ENCODE measurements at places on chromosomes 6 and 20.

- no peak for DNase-seq
Measured at GRCh38 chr20:58135441-58136148, 92.9 kb downstream of the ANKRD60 start.

- peak; percentile 72 for DNase-seq
Measured at GRCh38 chr6:25138233-25138933, 140.8 kb upstream of the CARMIL1 start.

- no peak for DNase-seq
Measured at GRCh38 chr6:91094341-91094740, 507.5 kb upstream of the MAP3K7 start.

- no peak for DNase-seq
Measured at GRCh38 chr20:1800180-1800579, 95.0 kb upstream of the SIRPA start.

GRCh38 chr6:10521104-10521808 lies at the start of gene GCNT2:
TSS of gene GCNT2 (plus strand) at chr6:10521351. CDS start at chr6:10528912, 7,561 bp downstream.
- DNase-seq: peak; percentile 43

- no peak for DNase-seq
Measured at GRCh38 chr6:131418441-131418840, 154.6 kb upstream of the ARG1 start.

GRCh38 chr6:55937951-55938690 lies 62.7 kb upstream of the BMP5 start:
- no peak for DNase-seq

DNA sequence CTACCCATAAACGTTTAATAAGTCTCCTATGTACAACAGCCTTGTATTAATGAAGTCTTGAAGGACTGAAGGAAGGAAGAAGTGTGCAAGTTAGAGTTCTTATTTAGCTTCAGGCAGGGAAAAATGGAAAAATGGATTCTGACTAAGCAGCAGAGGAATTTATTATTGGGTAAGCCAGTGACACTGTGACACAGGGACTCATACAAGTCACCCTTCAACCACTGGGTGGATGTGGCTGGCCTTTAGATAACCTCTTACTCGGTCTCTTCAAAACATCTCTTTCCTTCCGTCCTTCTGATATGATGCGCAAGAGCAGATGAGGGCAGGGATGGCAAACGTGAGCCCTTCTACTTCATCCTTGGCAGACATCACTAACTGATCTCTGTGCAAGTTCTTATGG lies 145.6 kb downstream of the DHX35 start:
- DNase-seq: no peak

GRCh38 chr6:73123632-73124329 lies 101.5 kb downstream of the KHDC1L start:
- no peak for DNase-seq

DNA sequence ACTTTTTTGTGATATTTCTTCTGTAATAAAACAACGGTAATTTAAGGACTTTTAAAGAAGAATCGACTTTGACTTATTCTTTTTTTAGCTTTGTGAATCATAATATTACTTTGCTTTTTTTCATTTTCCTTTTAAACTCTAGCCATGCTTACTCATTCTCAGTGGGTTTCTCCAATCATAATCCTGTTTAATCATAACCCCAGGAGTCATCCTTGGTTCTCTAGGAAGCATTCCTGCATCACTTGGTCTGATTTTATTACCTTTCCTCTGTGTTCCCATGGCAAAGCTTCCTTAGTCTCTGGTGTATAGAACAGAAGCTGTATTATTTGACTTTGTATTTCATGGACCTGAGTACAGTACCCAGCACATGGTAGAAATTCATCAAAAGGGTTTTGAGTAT lies 223.5 kb downstream of the CDKAL1 start:
- DNase-seq: no peak

DNA sequence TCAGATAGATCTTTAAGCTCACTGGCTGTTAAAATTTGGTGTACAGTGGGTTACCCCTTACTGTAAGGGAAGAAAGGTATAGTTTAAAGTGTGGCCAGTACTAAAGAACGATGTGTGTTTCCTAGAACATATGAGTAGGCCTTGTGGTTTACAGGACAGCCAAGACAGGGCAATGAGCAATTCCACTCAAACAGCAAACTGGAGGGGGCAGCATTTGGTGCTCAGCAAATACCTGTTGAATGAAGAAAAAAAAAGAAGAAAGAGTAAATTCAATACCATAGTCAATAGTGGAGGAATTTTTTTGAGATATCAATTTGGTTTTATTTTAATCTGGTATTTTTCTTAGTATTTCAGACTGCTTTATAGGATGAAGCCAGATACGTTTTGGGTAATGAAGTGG lies 3.8 kb upstream of the NCOA5 start:
- DNase-seq: no peak

GRCh38 chr20:10466325-10466724 lies 31.2 kb downstream of the SLX4IP start:
- no peak for DNase-seq

DNA sequence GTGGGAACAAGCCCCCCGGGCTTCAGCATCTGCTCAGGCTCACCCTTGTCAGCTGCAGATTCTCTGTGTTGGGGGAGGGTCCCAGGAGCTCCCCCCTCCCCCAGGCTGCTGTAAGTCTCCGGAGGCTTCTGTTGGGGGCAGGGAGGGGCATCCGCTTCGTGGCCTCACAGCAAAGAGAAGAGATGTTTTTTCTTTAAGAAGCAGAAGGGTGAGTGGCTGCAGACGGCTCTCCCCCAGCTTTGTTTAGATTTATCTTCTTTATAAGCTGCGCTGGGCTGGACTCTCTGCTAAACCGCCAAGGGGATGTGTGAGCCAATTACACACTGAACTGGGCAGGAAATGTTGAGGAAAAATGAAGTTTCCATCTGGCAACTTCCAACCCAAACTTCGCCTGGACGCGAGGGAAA lies 48.7 kb upstream of the GATA5 start:
- DNase-seq: no peak

DNA sequence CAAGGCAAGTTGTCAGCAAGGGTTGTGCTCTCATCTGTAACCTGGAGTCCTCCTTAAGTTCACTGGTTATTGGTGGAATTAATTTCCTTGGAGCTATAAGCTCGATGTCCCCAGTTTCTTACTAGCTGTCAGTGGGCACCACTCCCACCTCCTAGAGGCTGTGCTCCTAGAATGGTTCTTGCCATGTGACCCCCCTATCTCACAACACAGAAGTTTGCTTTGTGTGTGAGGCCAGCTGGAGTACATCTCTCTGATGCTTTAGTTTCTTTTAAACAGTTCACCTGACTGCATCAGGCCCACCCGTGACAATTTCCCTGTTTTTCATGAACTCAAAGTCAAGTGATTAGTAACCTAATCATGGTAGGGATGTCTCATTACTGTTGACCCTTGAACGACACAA lies 179.1 kb upstream of the SCGN start:
- DNase-seq: no peak

GRCh38 chr6:10331334-10331968 lies 83.4 kb downstream of the TFAP2A start:
- no peak for DNase-seq

DNA sequence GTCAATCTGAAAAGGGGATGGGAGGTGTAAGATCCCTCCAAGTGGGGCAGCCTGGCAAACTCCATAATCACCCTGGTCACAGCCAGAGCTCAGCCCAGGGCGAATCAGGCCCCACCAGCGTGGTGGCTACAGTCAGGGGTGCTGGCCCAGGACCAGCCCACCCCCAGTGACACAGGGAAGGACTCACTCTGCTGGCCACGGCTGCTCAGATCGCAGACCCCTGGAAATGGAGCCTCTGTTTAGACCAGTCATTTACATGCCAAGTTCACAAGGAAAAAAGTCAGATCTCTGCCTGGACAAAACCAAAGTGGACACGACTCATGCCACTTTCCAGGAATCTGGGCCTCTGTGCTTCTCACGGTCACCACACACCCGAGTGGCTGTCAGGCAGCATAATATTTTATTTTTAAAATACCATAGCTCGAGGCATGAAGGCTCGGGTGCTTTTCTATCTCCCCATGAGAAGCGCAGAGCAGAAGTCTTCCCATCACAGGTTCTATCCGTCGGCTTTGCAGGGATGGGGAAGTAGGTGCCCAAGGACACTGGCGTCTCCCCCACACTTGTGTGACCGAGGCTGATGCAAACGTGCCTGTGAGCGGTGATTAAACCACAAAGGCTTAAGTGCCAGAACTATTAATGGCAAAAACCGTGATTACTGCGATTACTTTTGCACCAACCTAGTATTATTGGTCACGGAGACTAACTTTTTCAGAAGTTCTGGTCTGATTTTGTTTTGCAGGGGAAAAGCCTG lies 13.0 kb downstream of the PXDC1 start:
- DNase-seq: no peak

DNA sequence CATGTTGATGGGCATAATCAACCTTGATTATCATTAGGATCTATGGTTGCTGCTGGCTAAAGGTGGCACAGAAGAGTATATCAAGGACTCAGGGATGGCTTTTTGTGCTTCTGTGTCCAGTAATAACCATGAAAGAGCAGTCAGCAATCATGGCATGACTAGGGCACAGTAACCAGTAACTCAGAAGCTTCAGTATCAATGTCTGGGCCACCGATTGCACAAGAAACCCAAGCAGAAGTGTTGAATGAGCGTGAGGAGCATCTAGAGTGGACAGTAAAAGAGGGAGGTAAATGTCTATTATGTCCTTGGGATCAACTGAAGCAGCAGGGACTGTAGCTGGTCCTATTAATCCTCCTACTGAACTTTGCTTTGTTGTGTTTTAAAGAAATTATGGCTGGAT lies 81.5 kb upstream of the F13A1 start:
- no peak for DNase-seq

DNA sequence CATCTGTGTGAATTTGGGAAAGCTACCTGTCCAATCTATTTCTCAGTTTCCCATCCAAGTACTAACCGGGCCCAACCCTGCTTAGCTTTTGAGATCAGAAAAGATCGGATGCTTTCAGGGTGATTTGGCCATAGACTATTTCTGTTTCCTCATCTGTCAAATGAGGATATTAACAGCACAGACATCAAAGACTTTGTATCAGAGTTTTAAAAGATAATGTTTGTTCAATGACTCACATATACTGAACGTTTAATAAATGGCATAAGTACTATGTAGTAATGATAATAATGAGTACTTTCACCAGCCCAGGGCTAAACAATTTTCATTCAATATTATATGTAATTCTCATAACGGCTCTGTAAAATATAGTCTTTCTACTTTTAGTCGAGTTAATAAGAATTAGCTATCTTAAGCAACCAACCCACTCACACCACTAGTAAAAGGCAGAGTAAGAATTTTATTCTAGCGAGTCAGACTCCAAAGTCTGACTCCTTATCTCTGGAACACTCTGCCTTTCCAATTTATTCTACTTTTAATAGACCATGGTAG lies 216.5 kb downstream of the ARHGAP18 start:
- no peak for DNase-seq

- no peak for DNase-seq
Measured at GRCh38 chr6:39897698-39898097, 36.6 kb downstream of the MOCS1 start.

DNA sequence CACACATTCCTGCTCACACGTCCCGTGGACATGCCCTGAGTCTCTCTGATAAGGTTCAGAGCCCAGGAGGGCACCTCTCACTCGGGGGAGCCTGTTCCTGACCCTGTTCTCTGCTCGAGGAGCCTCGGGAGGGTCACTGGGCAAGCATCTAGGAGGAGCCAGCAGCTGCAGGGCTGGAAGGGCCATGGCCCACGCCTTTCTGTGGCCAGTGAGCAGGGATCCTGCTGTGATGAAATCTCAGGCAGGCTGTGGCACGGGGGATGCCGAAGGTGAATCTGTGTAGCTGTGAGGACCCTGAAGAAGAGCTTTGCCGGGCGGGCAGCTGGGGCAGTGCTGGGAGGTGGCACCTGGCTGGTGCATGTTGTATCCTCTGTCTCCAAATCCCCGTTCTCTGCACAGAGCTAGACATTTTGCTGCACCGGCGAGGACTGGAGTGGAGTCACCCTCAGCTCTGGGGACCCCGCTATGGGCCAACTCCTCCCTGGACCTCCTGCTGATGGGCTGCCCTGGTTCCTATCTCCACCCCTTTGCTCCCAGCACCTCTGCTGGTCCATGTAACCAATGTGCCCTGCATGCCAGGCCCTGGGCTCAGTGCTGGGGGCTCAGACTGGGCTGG lies 7.1 kb upstream of the NPBWR2 start:
- DNase-seq: no peak

DNA sequence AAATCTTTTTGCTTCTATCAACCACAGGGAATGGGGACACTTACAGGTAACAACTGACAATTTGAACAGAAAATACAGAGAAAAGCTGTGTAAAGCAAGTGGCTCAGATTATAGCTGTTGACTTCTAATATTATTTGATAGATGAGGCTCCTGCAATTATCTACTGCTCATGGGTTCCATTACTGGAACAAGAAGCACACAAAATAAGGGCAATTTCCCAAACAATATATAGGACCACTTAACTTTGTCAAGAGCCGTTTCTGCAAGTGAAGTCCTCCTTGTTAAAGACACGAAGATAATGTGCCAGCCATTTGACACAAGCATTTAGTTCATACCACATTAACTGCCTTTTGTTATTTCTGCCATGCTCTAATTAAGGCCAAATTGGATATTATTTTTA lies 315.5 kb upstream of the ARID1B start:
- no peak for DNase-seq

DNA sequence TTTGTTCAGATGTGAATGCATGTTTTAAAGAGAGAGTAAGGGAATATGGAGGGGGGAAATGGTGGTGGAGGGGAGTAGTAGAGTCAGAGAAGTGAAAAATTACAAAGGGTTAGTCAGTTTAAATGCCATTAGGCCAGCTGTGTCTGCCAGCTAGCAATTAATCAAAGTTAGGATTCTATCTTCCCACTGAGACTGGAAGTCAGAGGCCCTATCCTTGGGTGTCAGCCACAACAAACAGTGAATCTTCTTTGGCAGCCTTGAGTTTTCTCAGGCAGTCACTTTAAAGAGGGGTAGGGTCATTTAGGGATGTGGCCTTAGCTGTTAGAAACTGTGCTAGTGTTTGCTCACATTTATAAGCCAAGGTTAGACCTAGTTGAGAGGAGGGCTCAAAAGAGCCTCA lies 120.5 kb upstream of the BTBD3 start:
- no peak for DNase-seq

DNA sequence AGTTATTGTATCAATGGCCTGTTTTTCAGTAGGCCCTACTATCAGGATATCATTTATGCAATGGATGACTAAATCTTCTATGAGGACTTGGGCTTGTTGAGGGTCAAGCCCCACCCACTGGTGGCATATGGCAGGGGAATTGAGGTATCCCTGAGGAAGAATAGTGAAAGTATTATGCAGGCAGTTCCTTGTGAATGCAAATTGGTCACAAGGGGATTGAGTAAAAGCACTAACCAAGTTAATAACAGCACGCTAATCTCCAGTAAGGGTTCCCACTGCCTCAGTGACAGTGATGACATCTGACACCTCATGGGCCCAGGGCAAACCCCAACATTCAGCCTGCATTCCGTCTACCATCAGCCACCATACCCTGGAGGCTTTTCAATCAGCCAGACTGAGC lies 14.9 kb downstream of the BPIFA1 start:
- no peak for DNase-seq

GRCh38 chr20:41050361-41051008 lies 21.9 kb downstream of the TOP1 start:
- peak; percentile 94 for DNase-seq
